ENCODE measurements at places on chromosomes 11 and 22.

DNA sequence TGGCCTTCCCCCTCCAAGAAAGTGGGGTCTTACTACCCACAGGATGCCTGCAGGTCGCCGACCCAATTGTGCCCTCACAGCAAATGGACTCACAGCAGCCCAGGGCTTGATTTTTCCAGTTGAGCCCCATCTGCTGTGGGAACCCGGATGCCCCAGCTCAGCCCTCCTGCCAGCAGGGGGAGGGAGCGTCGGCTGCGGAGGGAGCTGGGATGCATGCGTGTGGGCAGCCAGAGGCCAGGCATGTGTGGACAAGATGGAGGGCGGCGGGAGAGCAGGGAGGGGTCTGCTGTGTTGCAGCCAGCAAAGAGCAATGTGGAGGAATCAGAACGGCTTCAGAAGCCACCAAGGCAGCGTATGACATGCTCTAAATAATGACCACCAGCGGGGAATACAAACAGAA lies 41.0 kb upstream of the EIF3D start:
- no peaks in the 10 kb centered on the region for H3K4me1 ChIP-seq
- peaks cover 9% of the 10 kb centered on the region for H3K27me3 ChIP-seq
- no peak overlapping the region for H3K4me3 ChIP-seq
- DNase-seq = no peak
- H3K36me3 ChIP-seq = no peaks in the 10 kb centered on the region

DNA sequence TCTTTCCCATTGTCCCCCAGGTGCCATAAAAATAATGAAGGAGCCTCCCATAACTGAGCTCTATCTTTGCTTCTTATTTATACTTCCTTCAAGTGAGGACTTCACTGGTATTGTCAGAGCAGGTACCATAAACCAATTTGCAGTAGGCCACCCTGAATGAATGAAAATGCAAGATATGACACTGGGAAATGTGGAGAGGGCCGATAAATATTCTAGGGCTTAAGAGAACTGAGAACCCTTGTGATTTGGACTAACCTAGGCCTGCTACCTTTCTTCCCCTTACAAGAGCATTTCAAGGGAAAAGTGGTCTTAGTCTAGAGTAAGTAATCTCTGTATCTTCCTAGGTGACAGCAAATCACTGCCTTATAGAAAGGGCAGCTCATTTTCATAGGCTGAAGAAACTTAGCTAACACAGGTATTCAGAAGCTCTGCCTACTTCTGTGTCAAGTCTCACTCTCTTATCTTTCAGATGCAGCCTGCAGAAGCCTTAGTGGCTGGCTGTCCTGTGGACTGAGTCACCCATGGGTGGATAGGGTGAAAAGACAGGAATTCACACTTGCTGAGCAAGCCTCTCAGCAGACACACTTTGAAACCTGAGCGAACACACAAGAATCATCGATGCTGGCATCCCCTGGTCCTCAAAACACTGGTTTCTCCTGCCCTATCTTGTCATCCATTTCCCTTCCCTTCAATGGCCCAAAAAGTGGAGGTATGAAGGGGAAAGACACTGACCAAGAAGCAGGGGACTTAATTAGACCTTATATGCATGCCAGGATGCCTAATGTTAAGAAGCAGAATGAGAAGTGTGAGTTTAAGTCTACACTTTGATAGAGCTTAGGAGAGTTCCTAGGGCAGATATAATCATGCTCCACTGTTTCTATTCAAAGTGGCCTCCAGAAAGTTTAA lies 15.2 kb downstream of the NRIP3 start:
- no peaks in the 10 kb centered on the region for H3K36me3 ChIP-seq
- DNase-seq = no peak
- H3K4me1 ChIP-seq = no peaks in the 10 kb centered on the region
- no peak overlapping the region for H3K27ac ChIP-seq
- H3K4me3 ChIP-seq = no peak overlapping the region

DNA sequence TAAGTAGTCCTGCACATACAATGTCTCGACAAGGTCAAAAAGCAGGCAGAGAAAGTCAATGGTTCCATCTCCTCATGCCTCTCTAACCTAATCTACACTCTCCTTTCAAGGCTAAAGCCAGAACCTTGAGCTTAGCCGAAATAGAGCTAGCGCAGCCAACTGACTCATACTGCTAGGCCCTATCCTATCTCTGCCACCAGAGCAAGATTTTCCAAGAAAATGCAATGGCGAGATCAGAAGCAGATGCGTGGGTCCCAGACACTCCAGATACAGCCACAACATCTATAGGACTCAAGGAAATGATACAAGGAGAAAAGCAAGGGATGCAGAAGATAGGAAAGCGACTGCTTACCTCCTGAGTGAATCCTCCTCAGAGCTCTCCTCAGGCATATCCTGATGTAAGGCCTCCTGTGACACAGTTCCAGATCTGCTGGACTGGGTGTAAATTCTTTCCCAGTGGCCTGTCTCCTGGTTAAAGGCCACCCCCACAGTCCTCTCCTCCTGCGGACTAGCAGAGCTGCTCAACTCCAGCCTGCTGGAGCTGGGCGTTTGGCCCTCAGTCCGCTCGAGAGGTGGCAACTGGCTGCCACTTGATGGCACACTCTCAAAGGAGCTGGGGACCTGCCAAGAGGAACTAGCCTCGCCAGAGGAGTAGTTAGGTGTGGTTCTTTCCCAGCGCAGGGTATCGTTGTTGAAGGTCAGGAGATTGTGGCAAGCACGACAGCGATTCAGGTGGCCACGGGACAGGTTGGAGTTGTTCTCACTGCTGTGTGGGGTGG lies 52.0 kb downstream of the AMBRA1 start:
- no peak overlapping the region for H3K27ac ChIP-seq
- DNase-seq = no peak
- H3K36me3 ChIP-seq = peaks cover 21% of the 10 kb centered on the region
- H3K27me3 ChIP-seq = no peaks in the 10 kb centered on the region

- no peak for DNase-seq
- peaks cover 6% of the 10 kb centered on the region for H3K27me3 ChIP-seq
- H3K4me1 ChIP-seq = no peaks in the 10 kb centered on the region
- no peak overlapping the region for H3K4me3 ChIP-seq
- H3K27ac ChIP-seq = no peak overlapping the region
These were observed 35.5 kb upstream of the CWF19L2 start for GRCh38 chr11:107493117-107493516.

DNA sequence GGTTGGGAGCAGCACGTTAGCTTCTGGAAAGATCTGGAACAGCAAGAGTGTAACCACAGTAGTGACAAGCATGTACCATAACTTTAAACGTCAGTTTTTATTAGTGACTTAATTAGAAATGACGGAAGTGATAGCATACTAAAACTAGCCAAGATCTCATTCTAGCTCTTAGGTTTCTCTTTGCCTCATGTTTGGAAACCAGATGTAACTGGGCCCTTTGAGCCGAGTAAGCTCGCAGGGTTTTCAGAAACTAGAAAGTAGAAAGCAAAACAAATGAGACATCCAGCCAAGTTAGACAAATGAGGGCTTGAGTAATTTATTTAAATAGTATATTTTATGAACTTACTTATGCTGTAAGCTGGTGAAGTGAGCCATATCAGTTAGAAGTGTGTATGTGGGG lies 40.2 kb upstream of the SLC5A12 start:
- no peaks in the 10 kb centered on the region for H3K4me1 ChIP-seq
- DNase-seq = no peak
- H3K4me3 ChIP-seq = no peak overlapping the region
- no peaks in the 10 kb centered on the region for H3K36me3 ChIP-seq
- no peaks in the 10 kb centered on the region for H3K27me3 ChIP-seq

DNA sequence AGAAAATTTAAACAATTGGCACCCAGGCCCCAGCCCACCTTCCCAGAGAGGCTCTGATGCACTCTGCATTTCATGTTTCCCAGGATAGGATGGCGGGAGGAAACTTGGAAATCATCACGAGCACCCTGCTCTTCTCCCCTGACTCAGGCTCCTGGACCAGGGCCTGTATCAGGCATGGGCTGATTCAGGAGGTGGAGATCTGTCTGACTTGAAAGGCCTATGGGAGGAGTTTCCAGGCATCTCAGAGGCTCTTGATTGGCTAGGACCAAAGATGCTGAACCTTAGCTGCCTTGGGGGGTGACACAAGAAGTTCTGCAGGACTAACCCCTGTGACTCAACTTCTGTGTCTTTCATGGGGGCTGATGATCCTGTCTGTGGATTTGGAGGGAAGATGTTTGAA lies 106.2 kb downstream of the PKNOX2 start:
- no peaks in the 10 kb centered on the region for H3K4me1 ChIP-seq
- DNase-seq = no peak

DNA sequence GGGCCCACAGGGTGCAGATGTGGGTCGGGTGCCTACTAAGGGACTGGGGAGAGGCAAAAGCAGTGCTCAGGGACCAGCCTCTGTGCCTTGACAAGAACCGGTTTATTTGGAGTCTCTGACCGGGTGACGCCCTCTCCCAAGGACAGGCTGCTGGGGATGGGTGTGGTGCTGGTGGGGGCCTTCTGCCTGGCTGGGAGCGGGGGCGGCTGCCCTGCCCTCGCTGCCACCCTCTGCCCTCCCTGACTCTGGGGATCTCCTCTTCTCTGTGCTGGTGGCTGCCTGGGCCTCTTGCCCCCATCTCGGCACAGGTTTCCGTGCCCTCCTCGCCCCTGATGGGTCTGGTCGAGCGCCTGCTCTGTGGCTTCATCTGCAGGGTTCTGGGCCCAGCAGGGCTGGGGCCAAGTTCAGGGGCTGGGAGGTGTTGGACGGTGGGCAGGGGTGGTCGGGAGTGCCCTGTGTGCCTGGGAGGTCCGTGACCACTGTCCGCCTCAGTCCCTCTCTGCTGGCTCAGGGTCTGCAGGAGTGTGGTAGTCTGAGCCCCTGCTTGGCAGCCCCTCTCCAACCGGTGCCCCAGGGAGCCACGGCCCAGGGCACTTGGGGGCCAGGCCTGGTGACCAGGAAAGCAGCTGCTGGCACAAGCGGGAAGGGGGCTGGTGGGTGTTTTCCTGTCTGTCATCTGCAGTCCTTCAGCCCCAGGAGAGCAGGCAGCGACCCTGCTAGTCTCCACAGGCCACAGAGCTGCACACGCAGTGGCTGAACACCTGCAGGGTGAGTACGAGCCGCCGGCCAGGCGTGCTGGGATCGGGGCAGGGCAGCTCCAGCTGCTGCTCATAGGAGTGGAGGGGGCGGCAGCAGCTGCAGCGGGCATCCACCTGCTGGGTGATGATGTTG lies 23.5 kb downstream of the MUC6 start:
- H3K4me1 ChIP-seq = peaks cover 23% of the 10 kb centered on the region
- peaks cover 12% of the 10 kb centered on the region for H3K27me3 ChIP-seq
- H3K4me3 ChIP-seq = no peak overlapping the region
- DNase-seq = no peak
- peaks cover 17% of the 10 kb centered on the region for H3K36me3 ChIP-seq

DNA sequence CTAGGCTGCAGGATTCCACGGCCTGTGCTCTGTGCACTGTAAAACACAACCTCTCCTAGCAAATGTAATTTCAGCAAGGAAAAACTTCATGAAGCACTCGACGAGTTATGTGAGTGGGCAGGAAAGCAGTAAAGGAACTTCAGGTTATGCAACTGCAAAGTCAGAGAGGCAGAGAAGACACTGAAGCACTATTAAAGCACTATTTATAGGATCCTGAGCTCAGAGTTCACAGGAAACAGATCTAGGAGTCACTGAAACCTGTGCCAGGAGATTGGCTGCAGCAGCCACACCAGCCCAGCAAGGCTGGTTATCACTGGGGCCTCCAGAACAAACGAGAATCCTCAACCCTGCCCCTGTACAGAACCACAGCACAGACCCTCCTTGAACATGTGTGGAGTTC lies 2.5 kb downstream of the SMIM35 start:
- no peak for DNase-seq
- no peak overlapping the region for H3K4me3 ChIP-seq
- H3K27me3 ChIP-seq = peaks cover 12% of the 10 kb centered on the region
- peaks cover 17% of the 10 kb centered on the region for H3K36me3 ChIP-seq
- no peaks in the 10 kb centered on the region for H3K4me1 ChIP-seq

DNA sequence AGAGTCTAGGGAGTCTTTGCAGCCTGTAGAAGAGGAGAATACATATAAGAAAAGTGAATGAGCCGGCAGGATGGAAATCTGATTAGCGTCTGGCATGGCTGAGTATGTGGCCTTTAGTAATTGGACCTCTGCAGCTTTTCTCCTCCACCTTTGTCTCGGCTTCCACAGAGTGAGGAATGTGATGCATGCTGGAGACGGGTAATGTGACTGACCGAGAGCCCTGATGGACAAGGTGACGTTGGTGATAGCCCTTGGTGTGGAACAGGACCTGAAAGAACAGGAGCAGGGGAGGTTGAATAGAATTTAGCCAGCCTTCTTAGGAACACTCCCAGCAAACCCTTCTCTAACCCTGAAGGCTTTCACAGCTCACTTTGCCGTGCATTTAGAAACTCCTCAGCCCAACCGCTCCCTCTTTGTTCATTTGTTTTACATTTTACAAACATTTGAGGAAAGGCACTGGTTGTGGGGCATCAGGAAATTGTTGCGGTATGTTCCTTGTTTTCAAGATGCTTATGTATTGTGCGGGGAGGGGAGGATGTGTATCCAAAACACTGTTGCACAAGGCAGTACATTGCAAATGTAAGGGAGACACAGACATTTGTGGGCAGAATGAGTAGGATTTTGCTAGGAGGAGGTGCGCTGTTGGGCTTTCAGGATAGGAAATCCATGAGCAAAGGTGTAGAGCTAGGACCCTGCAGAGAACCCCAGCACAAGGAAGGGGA lies 6.9 kb downstream of the GTPBP1 start:
- peaks cover 85% of the 10 kb centered on the region for H3K4me1 ChIP-seq
- no peak overlapping the region for H3K27ac ChIP-seq
- DNase-seq = no peak

GRCh38 chr11:127943152-127943551 lies 644.2 kb downstream of the ETS1 start:
- no peak overlapping the region for H3K27ac ChIP-seq
- H3K27me3 ChIP-seq = peaks cover 14% of the 10 kb centered on the region
- DNase-seq = no peak

DNA sequence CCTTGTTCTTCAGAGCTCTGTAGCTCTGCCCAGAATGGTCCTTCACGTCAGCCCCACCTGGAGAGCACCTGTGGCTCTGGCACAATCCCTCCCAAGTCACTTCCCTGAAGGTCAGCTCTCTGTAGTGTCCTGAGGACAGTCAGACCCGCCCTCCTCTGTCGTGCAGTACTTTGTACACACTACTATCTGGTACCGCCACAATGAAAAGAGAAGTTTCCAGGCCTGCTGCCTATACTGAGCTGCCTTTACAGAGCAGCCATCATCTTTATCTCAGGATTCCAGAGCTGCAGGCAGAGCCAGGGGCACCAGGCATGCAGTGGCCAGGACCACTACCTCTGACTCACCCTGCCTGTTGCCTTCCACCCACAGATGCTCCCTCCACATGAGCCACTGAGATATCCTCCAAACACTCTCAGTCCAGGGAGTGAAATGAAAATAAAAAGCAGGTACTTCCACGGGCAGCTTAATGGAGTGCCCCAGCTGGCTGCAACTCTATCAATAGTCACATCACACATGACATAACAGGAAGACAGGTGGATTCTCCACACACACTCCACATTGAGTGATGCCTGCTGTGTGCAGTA lies 7.3 kb downstream of the PACSIN2 start:
- H3K4me1 ChIP-seq = peaks cover 38% of the 10 kb centered on the region
- DNase-seq = no peak
- H3K4me3 ChIP-seq = no peak overlapping the region
- no peaks in the 10 kb centered on the region for H3K36me3 ChIP-seq
- H3K27ac ChIP-seq = no peak overlapping the region
- H3K27me3 ChIP-seq = peaks cover 2% of the 10 kb centered on the region

Data from immature natural killer cell (primary cell).